Left ventricle myocardium inferior (tissue), 1 donor: ENCODE measurements at places on chromosomes 1 and 21.

DNA sequence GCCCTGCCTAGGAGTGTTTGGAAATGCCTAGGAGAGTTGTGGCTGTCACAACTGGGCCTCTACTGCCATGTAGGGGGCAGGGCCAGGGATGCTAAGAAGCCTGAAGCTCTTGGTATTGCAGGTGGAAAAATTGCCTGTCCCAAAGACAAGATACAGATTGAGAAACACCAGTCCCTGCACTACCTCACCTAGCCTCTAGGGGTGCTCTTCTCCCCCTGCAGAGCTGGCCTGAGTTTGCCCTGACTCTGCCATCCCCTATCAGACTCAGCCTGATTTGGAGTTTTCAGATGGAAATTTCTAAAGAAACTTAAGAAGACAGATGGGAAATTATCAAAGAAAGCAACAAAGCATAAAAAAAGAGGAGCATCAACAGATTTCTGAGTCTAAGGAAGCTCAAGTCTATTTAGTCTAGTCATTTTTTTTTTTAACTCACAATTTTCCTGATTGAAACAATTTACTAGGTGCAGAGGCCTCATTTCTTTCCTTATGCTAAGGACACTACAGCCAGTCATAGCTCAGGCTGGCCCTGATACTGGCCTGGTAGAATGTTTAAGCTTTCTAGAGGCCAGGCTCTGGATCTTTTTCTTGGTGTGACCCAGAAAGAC, 61.4 kb upstream of the LRRN2 start:
- no peak overlapping the region for H3K4me3 ChIP-seq
- H3K27ac ChIP-seq: no peak overlapping the region
- peaks cover 87% of the 10 kb centered on the region for H3K27me3 ChIP-seq
- no peaks in the 10 kb centered on the region for H3K4me1 ChIP-seq
- H3K36me3 ChIP-seq: no peaks in the 10 kb centered on the region

DNA sequence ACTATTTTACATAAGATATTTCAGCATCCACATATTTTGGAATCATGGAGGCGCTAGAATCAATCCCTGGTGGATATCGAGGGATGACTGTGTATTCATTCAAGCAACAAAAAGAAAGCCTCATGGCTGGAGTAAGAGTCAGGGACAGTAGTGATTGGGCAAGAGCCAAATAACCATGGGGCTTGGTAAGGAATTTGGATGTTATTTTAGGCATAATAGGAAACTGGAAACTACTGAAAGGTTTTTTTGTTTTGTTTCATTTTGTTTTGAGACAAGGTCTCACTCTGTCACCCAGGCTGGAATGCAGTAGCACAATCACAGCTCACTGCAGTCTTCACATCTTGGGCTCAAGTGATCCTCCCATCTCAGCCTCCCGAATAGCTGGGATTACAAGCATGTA, 33.8 kb upstream of the EYA3 start:
- H3K4me1 ChIP-seq: no peaks in the 10 kb centered on the region
- H3K27me3 ChIP-seq: peaks cover 11% of the 10 kb centered on the region
- no peaks in the 10 kb centered on the region for H3K36me3 ChIP-seq
- no peak for DNase-seq
- no peak overlapping the region for H3K27ac ChIP-seq

- H3K4me1 ChIP-seq: peaks cover 11% of the 10 kb centered on the region
- no peaks in the 10 kb centered on the region for H3K36me3 ChIP-seq
- peak overlapping the region; percentile 56 for H3K4me3 ChIP-seq
- DNase-seq: no peak
Measured at GRCh38 chr21:38734646-38735365, 70.9 kb upstream of the ETS2 start.

DNA sequence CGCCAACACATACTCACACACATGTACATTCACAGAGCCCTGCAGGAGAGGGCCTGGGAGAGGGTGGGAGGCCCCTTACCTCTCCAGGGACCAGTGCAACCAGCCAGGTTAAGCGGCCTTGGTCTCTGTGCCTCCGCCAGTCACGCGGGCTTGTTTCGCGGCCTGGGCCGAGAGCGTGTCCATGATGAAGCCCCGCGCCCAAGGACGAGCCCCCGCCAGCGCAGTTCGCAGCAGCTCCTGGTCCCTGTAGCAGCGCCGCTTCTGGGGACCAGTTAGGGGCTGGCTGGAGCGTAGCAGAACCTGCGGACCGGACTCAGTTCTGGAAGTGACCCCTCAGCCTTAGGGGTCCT, 7.3 kb upstream of the FAM167B start:
- H3K36me3 ChIP-seq: no peaks in the 10 kb centered on the region
- peak overlapping the region; percentile 79 for H3K4me3 ChIP-seq
- peaks cover 43% of the 10 kb centered on the region for H3K4me1 ChIP-seq
- no peak for DNase-seq

- DNase-seq: no peak
- no peak overlapping the region for H3K4me3 ChIP-seq
- no peaks in the 10 kb centered on the region for H3K27me3 ChIP-seq
- H3K36me3 ChIP-seq: peaks cover 79% of the 10 kb centered on the region
- H3K27ac ChIP-seq: no peak overlapping the region
Measured at GRCh38 chr1:111444031-111444430, 5.0 kb downstream of the WDR77 start.

GRCh38 chr1:48077795-48078222, 80.6 kb upstream of the TRABD2B start:
- no peak overlapping the region for H3K27ac ChIP-seq
- peaks cover 45% of the 10 kb centered on the region for H3K27me3 ChIP-seq
- H3K4me3 ChIP-seq: no peak overlapping the region
- no peak for DNase-seq
- H3K4me1 ChIP-seq: no peaks in the 10 kb centered on the region

- peaks cover 24% of the 10 kb centered on the region for H3K4me1 ChIP-seq
- H3K27me3 ChIP-seq: no peaks in the 10 kb centered on the region
- H3K27ac ChIP-seq: no peak overlapping the region
- H3K36me3 ChIP-seq: no peaks in the 10 kb centered on the region
- H3K4me3 ChIP-seq: no peak overlapping the region
- no peak for DNase-seq
Measured at GRCh38 chr1:223231581-223231980, 88.5 kb upstream of the TLR5 start.

DNA sequence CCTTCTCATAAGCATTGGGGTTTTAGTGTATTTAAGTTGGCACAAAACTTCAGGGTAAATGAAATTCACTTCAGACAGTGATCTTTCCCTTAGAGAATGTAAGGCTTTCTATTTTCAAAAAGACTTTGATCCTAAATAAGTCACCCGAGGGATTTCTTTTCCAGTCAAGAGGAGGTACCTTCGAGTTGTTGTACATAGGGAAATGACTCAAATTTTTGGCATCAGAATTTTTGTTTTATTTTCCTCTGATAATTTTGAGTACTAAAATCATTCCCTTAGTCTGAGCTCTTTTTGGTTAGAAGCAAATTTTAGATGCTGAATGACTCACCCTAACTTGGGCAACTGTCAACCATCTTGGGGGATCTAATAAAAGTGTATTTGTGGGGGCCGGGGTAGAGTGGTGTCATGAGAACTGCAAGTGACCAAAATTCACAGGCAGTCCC, 193.9 kb downstream of the DHRS3 start:
- no peaks in the 10 kb centered on the region for H3K27me3 ChIP-seq
- no peak overlapping the region for H3K4me3 ChIP-seq
- DNase-seq: no peak
- H3K27ac ChIP-seq: peak overlapping the region; percentile 74
- peaks cover 39% of the 10 kb centered on the region for H3K4me1 ChIP-seq

GRCh38 chr1:224726441-224727182, 110.5 kb downstream of the CNIH3 start:
- DNase-seq: no peak
- H3K36me3 ChIP-seq: no peaks in the 10 kb centered on the region
- peaks cover 4% of the 10 kb centered on the region for H3K27me3 ChIP-seq
- H3K4me3 ChIP-seq: no peak overlapping the region
- H3K4me1 ChIP-seq: no peaks in the 10 kb centered on the region

GRCh38 chr21:27804515-27804914, 837.6 kb upstream of the ADAMTS5 start:
- peaks cover 4% of the 10 kb centered on the region for H3K4me1 ChIP-seq
- no peak overlapping the region for H3K4me3 ChIP-seq
- DNase-seq: peak; percentile 18
- H3K27ac ChIP-seq: no peak overlapping the region
- no peaks in the 10 kb centered on the region for H3K36me3 ChIP-seq

- no peaks in the 10 kb centered on the region for H3K36me3 ChIP-seq
- H3K27me3 ChIP-seq: no peaks in the 10 kb centered on the region
- H3K4me3 ChIP-seq: no peak overlapping the region
- H3K27ac ChIP-seq: no peak overlapping the region
Measured at GRCh38 chr1:166063701-166064100, 103.1 kb downstream of the FAM78B start.

DNA sequence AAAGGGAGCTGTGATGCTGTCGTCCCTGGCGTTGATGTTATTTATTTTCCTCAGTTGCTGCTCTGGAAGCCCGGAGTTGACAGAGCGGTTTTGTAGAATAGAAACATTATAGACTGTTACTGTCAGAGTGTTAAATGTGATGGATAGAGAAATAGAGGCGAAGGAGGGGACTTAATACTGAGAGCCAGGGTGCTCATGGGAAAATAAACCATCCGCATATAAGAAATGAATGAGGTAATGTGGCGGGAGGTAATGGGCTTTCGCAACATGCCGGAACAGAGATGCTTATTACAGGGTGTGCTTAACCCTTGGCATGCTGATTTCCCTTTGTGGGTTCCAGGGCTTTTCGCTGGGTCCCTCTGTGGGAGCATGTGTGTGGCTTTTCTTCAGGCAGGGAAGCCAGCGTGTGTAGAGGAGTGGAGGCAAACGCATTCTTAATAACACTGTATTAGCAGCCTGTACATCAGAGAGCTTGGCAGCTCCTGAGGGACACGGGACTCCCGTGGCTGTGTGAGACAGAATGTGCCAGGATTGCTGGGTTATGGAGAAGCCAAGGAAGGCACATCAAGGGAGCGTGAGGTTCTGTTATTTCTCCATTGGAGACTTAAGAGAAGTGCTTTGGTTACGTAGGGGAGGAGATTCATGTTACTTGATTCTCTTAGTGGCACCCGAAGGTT, 141.0 kb downstream of the PBX1 start:
- H3K36me3 ChIP-seq: no peaks in the 10 kb centered on the region
- H3K4me1 ChIP-seq: peaks cover 77% of the 10 kb centered on the region
- no peak for DNase-seq
- no peaks in the 10 kb centered on the region for H3K27me3 ChIP-seq
- H3K27ac ChIP-seq: peak overlapping the region; percentile 72

GRCh38 chr1:167679714-167680113, 42.1 kb upstream of the MPZL1 start:
- DNase-seq: no peak
- H3K36me3 ChIP-seq: no peaks in the 10 kb centered on the region
- H3K4me1 ChIP-seq: peaks cover 88% of the 10 kb centered on the region
- no peak overlapping the region for H3K4me3 ChIP-seq

GRCh38 chr1:168341483-168341975, 60.9 kb downstream of the TBX19 start:
- H3K27ac ChIP-seq: no peak overlapping the region
- H3K36me3 ChIP-seq: no peaks in the 10 kb centered on the region
- peaks cover 6% of the 10 kb centered on the region for H3K4me1 ChIP-seq
- DNase-seq: no peak
- H3K27me3 ChIP-seq: no peaks in the 10 kb centered on the region

GRCh38 chr1:88890131-88890530, 1.2 kb downstream of the GTF2B start:
- H3K27me3 ChIP-seq: no peaks in the 10 kb centered on the region
- H3K36me3 ChIP-seq: peaks cover 21% of the 10 kb centered on the region
- peak overlapping the region; percentile 98 for H3K4me3 ChIP-seq
- H3K4me1 ChIP-seq: peaks cover 44% of the 10 kb centered on the region
- no peak for DNase-seq

DNA sequence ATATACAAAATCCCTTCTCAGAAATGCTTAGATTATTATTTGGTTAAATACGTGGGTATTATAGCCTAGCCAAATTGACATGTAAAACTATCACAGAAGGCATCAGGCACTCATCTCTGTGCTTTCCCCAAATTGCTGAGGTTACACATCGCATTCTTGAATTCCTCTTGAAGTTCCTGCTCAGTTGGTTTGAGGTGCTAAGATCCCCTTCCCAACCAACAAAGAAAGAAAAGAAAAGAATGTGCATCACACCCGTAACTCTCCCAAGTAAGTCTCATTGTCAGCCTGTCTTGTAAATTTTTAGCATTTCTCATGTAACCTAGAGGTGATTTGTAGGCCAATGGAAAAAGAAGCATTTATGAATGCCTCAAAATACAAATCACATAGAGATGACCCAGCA, 539.2 kb upstream of the PRMT6 start:
- H3K36me3 ChIP-seq: no peaks in the 10 kb centered on the region
- H3K27me3 ChIP-seq: no peaks in the 10 kb centered on the region
- no peaks in the 10 kb centered on the region for H3K4me1 ChIP-seq
- H3K27ac ChIP-seq: no peak overlapping the region
- DNase-seq: no peak

- peaks cover 24% of the 10 kb centered on the region for H3K4me1 ChIP-seq
- H3K36me3 ChIP-seq: no peaks in the 10 kb centered on the region
- DNase-seq: no peak
- H3K27me3 ChIP-seq: no peaks in the 10 kb centered on the region
- no peak overlapping the region for H3K4me3 ChIP-seq
Measured at GRCh38 chr1:223233410-223234169, 90.5 kb upstream of the TLR5 start.

DNA sequence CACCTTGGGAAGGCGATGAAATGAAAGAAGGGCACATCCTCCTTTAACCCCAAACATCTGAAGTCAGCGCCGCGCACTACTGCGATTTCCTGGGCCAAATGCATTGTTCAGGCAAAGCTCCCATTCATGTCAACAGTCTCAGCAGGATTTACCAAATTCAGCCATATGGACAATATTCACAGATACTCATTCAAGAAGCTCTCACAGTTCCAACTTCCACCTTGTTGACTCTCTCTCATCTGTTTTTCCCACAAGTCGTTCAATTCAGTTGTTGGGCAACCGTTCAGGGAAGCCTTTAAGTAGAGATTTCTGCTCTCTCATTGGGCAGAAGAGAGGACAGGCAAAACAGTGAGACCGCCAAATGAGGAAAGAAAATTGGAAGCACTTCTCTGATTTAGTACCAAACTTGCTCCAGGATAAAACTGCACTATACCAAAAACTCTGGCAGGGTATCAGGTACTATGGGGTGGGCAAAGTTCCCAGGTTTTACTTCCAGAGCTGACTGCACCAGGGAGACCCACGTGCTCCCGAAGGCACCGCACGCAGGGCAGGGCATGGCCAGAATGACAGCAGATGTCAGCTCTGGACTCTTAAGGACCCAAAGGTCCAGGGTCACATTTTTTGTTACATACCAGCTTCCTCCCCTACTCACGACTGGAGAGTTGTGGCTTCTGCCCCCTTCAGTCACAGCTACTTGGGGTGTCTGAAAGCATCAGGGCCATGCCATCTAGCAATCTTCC, 668.8 kb downstream of the KIF26B start:
- no peak for DNase-seq
- H3K4me1 ChIP-seq: no peaks in the 10 kb centered on the region
- H3K27ac ChIP-seq: no peak overlapping the region
- no peak overlapping the region for H3K4me3 ChIP-seq
- no peaks in the 10 kb centered on the region for H3K27me3 ChIP-seq
- no peaks in the 10 kb centered on the region for H3K36me3 ChIP-seq
